ENCODE measurements at places on chromosomes 4 and X.

DNA sequence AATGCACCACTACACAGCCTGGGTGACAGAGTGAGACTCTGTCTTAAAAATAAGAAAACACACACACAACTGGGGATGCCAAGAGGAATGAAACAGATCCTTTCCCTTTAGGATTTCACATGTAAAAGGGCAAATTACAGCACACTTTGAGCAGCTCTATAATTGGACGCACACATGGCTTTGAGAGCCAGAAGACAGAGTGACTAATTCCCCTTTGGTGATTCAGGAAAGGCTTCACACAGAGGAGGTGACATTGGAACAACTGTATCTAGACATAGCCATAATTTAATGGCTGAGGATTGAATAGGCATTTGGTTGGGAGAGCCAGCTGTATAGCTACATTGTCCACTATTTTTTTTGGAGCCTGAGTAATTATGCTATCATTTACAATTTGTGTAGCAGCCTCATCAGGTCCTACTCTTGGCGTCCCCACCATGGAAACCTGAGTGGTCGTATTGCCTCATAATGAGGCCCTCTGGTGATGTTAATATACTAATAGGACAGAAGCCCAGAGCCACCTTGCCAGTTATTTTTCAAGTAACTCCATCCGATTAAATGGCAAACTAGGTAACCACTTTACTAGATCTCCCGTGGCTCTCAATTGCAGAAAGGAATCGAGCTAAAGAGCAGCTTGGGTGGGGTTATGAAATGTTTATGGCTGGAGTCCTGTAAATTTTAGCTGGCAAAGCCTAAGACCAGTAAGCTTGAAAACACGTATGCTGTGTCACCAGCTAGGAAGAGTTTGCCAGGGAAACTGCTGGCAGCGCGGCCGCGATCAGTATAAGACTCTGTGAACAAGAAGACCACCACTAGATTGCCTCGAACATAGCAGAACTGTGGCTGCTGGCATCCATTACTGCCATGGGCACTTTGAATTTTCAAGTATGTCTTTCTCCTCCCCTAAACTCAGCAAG, 8.5 kb upstream of the PPEF1 start:
- no peak for DNase-seq

DNA sequence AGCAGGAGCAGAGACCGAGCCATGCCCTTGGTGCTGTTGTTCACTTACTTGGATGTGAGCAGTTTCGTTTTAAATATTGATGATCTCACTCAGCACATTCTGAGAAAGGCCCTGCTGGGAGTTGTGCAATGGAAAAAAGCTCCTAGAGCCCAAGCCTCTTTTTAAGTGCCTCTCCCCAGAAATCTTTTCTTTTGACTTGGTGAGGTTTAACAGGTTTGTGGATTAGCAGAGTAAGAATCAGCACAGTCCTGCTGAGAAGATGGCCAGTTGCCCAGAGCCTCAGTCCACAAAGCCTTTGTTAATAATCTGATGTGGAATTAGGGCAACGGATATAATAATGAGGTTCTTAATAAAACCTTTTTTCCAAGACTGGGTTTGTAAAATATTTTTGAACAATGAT, 157.5 kb upstream of the ATP6AP2 start:
- DNase-seq, result no peak

DNA sequence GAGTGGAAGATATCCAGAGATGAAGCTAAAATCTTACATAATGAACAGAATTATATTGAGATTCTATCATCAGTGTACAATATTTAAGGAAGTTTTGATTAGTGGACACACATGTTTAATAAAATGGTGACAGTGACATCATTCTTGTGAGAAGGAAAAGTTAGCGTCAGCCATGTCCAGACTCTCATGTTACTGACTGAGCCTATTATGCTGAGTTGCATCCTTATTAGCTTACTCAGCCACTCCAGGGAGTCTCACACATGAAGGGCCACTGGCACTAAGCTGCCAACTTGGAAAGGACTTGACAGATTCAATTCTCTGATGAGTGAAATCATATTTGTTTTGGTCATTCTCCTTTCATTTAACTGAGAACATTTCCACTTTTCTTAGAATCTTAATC, 170.6 kb downstream of the BANK1 start:
- DNase-seq, result no peak

GRCh38 chrX:150958177-150958576, 25.0 kb upstream of the HMGB3 start:
- no peak for DNase-seq

- no peak for DNase-seq
Observed at GRCh38 chrX:154731184-154731583, 19.7 kb downstream of the GAB3 start.

DNA sequence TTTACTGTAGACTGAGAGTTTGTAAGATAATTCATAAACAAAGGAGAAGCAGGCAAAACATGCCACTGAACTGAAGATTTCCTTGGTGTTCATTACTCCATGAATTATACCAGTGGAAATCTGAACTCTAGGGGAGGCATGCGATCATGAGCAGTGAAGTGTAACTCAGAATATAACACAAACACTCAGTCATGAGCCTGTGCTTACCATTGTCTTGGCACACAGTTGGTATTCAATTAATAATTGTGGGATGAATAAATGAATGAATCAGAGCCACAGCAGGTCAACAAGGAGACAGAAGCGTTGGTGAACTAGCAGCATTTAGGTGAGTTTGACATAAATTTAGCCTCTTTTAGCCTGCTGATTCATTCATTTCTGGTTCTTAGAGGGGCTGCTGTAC, 263.5 kb upstream of the DKK2 start:
- no peak for DNase-seq

DNA sequence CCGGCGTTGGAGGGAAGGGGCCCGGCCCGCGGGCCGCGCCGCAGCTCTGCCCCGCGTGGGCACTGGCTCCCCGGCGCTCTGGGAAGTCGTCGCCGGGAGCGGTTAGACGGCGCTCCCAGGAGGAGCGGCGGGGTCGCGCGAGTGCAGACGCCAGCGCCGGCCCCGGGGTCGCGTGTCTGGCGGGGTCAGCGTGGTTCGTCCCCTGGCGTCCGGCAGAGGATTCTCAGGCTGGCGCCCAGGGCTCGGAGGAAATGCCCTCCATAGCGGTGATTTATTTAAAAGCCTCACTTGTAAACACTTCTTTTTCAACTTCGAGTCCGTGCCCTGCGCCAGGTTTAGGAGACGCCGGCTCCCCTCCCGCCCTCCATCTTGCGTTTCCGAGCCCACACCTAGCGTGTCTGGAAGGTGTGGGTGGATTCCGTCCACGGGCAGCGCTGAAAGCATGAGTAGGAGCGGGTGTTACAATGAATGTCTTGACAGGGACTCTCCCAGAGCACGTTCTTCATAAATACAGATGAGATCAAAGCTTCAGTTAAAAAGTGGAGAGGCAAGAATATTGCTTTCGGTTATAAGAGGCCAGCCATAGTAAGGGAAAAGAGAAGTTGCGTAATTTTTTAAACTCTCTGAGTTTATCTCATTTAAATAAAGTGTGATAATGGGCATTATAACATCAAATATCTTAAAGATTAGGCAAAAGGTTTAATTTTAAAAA, 692 bp downstream of the FAM241A start:
- peak; percentile 77 for DNase-seq

- no peak for DNase-seq
Observed at GRCh38 chr4:89703829-89704590, 133.0 kb downstream of the SNCA start.

- peak; percentile 95 for DNase-seq
Observed at GRCh38 chrX:54808605-54809483, 1.3 kb downstream of the MAGED2 start.

GRCh38 chrX:24024819-24025740, 1.9 kb downstream of the KLHL15 start:
- DNase-seq, result peak; percentile 93

GRCh38 chr4:169337510-169337909, 66.8 kb upstream of the SH3RF1 start:
- no peak for DNase-seq

GRCh38 chr4:149512501-149512900, 303.1 kb downstream of the IQCM start:
- DNase-seq, result no peak

DNA sequence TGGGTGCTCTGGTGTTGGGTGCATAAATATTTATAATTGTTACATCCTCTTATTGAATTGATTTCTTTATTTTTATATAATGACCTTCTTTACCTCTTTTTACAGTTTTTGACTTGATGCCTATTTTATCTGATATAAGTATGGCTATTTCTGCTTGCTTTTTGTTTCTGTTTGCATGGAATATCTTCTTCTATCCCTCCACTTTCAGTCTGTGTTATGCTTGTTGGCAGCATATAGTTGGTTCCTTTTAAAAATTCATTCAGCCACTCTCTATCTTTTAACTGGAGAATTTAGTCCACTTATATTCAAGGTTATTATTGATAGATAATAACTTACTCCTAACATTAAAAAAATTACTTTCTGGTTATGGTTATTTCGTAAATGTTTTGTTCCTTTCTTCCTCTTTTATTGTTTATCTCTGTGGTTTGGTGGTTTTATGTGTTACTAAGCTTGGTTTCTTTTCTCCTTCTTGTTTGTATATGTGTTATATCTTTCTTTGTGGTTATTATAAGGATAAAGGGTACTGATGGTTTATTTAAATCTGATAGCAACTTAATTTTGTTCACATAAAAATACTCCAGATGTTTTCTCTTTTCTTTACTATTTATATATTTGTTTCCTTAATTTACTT, 69.5 kb downstream of the IL15 start:
- DNase-seq, result no peak

DNA sequence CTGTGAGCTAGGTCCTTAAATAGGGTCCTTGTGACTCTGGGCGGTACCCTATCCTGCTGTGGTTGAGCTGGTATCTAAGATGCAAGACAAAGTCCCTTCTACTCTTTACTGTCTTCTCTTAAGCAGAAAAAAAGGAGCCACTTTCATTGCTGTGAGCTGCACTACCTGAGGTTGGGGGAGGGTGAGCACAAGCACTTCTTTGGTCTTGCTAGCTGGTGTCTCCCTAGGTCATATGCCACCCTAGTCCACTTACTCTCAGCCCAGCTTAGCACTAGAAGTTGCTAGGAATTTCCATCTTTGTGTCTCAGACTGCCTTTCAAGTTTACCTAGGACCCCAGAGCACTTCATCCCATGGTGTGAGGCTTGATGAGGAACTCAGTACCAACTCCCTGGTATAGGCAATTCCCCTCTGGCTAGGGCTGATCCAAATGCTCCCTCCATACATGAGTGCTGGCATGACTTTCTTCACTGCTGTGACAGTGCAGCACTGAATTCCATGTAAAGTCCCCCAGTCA, 343.6 kb upstream of the CT83 start:
- no peak for DNase-seq

GRCh38 chr4:7411896-7412553, 22.7 kb downstream of the PSAPL1 start:
- DNase-seq, result no peak

DNA sequence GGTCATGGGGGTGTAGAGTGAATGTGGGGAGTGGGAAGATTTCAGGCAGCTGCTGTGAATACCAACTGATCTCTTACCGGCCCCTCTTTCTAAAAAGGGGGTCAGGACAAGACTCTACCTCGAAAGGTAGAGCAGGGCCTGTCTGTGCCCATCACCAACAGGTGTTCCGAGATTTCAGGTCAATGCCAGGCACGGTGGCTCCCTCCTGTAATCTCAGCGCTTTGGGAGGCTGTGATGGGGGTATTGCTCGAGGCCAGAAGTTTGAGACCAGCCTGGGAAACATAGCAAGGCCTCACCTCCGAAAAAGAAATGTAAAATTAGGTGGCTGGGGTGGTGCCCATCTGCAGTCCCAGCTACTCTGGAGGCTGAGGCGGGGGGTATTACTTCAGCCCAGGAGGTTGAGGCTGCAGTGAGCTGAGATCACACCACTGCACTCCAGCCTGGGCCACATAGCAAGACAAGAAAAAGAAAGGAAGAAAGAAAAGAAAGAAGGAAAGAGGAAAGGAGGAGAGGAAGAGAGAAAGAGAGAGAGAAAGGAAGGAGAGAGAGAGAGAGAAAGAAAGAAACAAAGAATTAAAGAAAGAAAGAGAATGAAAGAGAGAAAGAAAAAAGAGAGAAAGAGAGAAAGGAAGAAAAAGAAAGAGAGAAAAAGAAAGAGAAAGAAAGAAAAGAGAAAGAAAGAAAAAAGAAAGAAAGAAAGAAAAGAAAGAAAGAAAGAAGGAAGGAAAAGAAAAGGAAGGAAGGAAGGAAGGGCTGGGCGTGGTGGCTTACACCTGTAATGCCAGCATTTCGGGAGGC, 50.1 kb downstream of the CRLF2 start:
- DNase-seq, result no peak

- no peak for DNase-seq
Observed at GRCh38 chrX:32778965-32779364, 432.4 kb downstream of the DMD start.

DNA sequence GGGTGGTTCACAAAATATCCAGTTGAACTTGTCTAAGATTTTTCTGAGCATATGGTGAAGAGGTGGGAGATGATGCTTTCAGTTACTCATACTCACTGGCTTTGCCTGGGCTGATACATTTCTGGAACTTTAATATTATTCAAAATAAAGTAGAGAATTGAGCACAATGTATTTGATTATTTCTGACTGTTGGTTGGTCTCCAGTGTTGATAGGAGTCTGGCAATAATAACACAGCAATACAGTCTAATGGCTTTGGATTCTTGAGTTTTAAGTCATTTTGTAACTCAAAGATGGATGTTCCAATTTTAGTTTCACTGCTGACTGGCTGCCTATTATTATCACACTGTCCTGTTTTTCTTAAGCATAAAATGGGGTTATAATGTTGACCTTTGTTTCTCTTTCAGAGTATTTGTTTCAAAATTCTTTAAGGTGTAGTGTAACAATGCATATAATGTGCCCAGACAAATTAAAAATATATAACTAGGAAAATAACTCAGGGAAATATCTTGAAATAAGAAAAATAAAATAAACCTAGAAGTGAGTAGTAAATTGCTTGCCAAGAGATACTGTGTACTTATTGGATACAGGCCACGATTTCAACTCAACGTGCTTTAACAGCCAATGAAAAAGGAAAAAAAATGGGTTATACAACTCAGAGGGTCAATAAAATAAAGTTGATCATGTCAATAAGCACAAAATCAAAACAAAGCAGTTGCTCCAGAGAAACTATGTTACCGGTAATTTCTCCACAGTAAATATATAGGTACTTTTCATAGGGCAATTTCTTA, 99.0 kb downstream of the ARSJ start:
- no peak for DNase-seq

DNA sequence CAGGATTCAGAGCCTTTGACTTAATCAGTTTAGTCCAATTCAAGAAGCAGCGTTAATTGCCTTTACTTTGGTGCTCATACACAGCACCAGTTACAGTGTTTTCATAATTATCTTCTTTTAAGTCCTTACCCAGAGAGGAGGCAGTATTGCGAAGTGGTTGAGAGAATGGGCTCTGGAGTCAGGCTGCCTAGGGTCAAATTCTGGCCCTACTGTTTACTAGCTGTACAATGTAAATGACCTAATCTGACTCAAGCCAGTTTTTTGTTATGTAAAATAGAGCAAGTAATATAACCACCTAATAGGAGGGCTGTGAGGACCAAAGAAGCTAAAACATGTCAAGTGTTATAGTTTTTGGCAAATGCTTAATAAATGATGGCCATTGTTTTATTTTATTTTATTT, 27.6 kb downstream of the WDR44 start:
- no peak for DNase-seq

DNA sequence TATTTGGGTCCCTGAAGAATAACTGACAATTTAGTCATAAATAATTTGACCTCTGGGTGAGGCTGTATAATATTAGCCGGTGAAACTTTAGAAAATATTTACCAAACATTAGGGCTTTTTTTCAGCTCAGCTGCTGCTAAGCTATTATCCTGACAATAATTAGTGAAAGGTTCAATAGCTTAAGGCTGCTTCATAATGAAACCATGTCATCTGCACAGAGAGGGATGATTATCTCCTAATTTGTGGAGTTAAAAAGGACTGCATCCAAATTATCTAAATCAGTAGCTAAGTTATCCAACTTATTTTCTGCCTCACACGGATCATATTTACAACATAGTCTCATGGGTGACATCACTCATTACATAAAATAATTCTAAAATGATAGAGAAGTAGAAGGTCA, 1249.8 kb downstream of the RAPGEF2 start:
- DNase-seq, result no peak
